NCI-H1436 treated with DMSO at 0.1 percent for 48 hours (cell line): ENCODE measurements at places on chromosomes 16 and 17.

DNA sequence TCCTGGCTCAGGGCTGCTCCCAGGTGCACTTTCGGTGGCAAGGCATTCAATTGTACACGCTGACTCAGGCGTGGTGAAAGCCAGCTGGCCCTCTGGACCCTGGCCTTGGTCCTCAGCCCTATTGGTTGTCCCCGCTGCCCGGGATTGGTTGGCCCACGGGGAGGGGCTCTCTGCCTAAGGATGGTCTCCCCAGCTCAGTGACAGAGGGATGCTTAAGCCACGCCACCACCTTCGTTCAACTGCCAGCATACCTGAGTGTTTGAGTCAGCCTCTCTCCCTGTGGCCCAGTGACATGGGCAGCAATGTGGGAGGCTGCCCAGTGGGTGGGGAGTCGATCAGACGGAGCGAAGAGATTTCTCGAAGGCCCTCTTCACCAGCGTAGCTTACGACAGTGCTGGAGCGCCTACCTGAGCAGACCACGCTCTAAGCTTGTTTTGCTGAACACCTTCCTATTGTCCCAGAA is 30.3 kb downstream of the IRF8 start:
- no peak for DNase-seq

GRCh38 chr16:67580202-67580601 is 17.9 kb downstream of the CTCF start:
- DNase-seq: no peak

- no peak for DNase-seq
Measured at GRCh38 chr16:15427648-15428239, 6.6 kb upstream of the BMERB1 start.

DNA sequence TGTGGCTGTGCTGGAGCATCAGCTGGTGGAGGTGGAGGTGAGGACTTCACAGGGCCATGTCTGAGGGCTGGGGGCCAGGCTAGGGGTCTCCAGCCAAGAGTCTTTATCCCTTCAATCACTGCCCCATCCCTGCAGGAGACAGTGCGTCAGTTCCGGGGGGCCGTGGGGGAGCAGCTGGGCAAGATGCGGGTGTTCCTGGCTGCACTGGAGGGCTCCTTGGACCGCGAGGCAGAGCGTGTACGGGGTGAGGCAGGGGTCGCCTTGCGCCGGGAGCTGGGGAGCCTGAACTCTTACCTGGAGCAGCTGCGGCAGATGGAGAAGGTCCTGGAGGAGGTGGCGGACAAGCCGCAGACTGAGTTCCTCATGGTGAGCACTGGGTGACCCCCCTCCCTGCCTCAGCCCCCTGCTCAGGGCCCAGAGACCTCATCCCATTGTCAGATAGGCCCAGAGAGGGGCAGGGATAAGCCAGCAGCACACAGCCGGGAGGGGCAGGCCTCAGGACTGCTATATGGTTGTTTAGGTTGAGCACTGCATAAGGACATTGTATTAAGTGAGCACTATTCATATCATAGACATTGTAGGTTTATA is 2.3 kb upstream of the PYDC1 start:
- DNase-seq: no peak

DNA sequence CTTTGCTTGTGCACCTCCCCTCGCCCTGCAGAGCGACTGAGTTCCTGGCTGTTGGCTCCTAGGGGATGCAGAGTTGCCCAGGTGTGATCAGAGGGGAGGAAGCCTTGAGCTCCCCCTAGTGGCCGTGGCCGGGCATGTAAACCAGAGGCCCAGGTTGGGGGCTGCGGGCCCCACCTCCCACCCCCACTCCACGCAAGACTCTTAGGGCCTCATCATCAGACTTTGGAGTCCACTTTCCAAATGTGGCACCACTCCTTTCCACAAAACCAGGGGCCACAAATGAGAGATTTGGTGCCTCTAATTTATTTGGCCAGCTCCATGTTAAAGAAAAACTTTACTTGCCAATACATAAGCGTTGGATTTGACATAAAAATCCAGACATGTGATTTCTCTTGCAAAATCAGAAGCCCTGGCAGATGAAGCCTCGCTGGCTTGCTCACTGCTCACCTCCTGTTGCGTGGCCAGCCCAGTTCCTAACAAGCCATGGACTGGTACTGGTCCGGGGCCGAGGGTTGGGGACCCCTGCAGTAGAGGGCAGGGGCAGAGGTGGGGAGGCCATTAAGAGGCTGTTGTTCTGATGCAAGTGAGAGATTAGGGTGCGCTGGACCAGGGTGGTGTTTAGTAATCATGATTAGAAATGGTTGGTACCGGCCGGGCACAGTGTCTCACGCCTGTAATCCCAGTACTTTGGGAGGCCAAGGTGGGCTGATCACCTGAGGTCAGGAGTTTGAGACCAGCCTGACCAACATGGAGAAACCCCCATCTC is 28.7 kb upstream of the GAS7 start:
- no peak for DNase-seq

- DNase-seq: no peak
Measured at GRCh38 chr17:1913702-1914101, 83.9 kb downstream of the RPA1 start.

DNA sequence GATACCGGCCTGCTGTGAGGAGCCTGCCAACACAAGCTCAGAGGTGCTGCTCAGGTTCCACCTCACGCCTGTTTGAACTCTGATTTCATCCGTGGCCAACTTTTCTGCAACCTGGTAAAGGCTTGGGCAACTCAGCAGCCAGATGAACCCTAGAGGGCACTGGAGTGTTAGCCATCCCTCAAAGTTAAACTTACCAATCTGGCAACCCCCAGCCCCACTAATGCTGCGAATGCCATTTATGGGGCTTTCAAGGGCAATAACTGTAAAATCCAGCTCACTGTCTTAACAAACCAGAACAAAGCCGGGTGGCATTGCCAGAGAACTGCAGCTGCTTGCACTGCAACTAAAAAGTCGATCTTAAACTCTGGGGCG is 105.5 kb downstream of the AXIN2 start:
- no peak for DNase-seq

- no peak for DNase-seq
Measured at GRCh38 chr17:74334393-74335039, 8.5 kb downstream of the KIF19 start.

DNA sequence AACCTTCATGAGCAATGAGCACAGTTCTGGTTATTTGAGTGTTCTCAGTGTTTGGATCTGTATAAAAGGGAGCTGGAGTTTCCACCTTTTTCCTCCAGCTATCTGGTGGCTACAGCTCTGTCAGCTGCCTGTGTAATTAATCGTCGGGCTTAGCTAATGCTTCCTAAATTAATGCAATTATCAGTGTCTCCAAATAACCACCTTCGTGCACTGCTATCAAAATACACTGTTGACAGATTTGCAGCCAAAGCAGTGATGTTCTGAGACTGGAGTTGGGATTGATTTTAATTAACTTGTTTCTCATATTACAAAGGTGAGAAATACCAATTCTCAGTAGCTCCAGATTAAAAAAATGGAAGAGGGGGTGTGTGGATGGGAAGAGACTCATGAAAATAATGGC is 325.8 kb downstream of the CBLN1 start:
- no peak for DNase-seq

DNA sequence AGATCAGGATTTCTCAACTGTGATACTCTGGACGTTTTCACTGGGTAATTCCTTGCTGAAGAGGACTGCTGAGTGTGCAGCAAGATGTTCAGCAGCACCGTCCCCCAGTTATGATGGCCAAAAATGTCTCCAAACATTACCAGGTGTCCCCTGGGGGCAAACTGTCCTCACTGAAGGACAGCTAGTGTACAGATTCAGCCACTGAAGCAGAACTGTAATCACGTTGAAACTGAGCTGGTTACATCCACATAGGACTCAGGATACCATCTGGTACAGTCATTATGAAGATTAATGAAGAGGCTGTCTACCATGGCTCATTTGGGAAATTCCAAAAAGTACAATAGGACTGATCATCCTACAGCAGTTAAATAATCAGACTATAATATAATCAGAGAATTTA is 43.3 kb upstream of the GINS3 start:
- DNase-seq: no peak
